ENCODE measurements at places on chromosomes 1 and 21. TPM values are rescaled to one million over a fixed set of nuclear protein-coding genes. Genes with fewer than 3 reads are reported as not detected.

Gene NBPF15
- 64.2 TPM for total RNA-seq

DNA sequence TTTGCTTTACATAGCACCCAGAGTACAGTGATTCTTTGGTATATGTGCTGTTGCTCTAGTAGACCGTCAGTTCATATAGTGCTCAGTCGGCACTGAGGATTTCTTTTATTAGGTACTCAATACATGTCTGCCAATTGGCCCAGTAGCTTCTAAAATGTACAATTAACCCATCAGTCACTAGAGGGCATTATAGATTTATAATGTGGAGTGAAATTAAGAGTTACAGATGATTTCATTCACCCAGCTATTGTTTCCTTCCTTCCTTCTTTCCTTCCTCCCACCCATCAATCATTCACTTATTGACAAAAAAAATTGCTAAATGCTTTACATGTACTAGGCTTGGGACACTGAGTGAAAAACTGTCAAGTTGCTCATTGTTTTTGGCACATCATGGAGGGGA is 263.6 kb upstream of the USP24 start:
- no peak overlapping the region for H3K4me3 ChIP-seq
- no peak overlapping the region for H3K27ac ChIP-seq
- no peaks in the 10 kb centered on the region for H3K36me3 ChIP-seq

Gene OR10R2
- not detected for total RNA-seq

DNA sequence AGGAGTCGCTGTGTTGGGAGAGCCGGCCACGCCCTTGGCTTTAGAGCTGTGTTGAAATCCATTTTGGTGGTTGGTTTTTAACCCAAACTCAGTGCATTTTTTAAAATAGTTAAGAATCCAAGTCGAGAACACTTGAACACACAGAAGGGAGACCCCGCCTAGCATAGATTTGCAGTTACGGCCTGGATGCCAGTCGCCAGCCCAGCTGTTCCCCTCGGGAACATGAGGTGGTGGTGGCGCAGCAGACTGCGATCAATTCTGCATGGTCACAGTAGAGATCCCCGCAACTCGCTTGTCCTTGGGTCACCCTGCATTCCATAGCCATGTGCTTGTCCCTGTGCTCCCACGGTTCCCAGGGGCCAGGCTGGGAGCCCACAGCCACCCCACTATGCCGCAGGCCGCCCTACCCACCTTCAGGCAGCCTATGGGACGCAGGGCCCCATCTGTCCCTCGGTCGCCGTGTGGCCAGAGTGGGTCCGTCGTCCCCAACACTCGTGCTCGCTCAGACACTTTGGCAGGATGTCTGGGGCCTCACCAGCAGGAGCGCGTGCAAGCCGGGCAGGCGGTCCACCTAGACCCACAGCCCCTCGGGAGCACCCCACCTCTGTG is 4.7 kb downstream of the C1orf35 start:
- H3K27ac ChIP-seq, result no peak overlapping the region
- no peak overlapping the region for H3K4me3 ChIP-seq
- DNase-seq, result peak; percentile 86
- peaks cover 21% of the 10 kb centered on the region for H3K36me3 ChIP-seq
- H3K27me3 ChIP-seq, result no peaks in the 10 kb centered on the region

Gene IL10RB
- 17.4 TPM for total RNA-seq

DNA sequence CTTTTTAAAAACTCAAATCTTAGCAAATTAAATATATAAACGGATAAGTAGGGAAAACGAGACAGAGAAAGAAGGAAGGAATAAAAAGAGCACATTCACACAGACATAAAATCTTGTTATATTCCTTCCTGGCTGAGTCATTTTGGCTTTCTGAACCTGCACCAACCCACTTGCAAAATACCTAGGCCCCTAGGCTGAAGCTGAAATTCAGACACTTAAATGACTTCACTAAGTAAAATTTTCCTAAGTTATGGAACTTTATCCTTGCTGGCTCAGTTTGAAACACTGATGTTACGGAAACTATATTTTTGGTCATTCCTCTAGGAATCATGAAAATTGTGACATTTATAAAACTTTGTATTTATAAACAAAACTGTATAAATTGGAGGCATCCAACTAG is 462.8 kb upstream of the NFIA start:
- H3K27me3 ChIP-seq, result no peaks in the 10 kb centered on the region
- H3K4me1 ChIP-seq, result peaks cover 71% of the 10 kb centered on the region
- no peak for DNase-seq
- H3K36me3 ChIP-seq, result no peaks in the 10 kb centered on the region
- H3K4me3 ChIP-seq, result no peak overlapping the region

DNA sequence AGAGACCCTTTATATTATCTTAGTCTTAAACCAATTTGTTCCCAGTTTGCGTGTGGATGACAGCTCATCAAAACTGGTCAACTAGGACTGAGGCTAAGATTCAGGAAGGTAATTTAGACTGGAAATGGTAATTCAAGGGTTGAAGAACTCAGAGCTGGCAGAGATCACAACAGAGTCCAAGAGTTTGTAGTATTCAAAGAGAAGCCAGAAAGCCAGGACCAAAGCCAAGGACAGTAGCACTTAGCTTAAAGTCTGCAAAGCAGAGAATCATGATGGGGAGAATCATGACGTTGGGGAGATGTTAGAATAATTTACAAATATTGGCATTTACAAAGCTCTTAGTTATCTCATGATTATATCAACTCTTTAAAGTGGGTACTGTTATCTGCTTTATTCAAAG is 32.6 kb downstream of the RNF11 start:
- no peak overlapping the region for H3K4me3 ChIP-seq
- peaks cover 85% of the 10 kb centered on the region for H3K4me1 ChIP-seq
- no peaks in the 10 kb centered on the region for H3K27me3 ChIP-seq
- H3K27ac ChIP-seq, result peak overlapping the region; percentile 90

GRCh38 chr1:37477946-37478345 is 3.6 kb downstream of the ZC3H12A start:
- H3K4me3 ChIP-seq, result peak overlapping the region; percentile 80
- no peak for DNase-seq
- H3K4me1 ChIP-seq, result peaks cover 65% of the 10 kb centered on the region

DNA sequence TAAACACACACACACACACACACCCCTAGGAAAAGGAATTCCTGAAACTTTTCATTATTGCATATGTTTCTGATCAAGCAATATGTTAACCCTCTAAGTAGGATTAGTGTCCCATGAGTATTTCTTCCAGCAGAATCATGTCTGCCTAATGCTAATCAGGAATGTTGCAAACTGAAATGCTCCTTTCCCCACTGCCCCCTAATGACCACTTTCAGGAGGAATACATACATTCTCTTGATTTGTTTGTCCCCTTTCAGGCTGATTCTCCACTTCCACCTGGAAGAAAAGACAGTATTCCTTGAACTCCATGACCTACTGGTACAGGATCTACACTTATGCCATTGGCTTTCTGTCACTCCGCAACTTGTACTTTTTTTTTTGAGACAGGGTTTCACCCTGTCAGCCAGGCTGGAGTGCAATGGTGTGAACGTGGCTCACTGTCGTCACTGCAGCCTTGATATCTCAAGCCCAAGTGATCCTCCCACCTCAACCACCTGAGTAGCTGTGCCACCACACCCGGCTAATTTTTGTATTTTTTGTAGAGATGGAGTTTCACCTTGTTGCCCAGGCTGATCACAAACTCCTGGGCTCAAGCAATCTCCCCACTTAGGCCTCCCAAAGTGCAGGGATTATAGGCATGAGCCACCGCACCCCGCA is 56.7 kb downstream of the LRIG2 start:
- peaks cover 5% of the 10 kb centered on the region for H3K4me1 ChIP-seq
- no peaks in the 10 kb centered on the region for H3K27me3 ChIP-seq
- H3K27ac ChIP-seq, result no peak overlapping the region
- no peak for DNase-seq
- peaks cover 32% of the 10 kb centered on the region for H3K36me3 ChIP-seq
- H3K4me3 ChIP-seq, result no peak overlapping the region

- no peaks in the 10 kb centered on the region for H3K4me1 ChIP-seq
- no peaks in the 10 kb centered on the region for H3K27me3 ChIP-seq
- no peak overlapping the region for H3K27ac ChIP-seq
These were observed 22.8 kb upstream of the DEGS1 start for GRCh38 chr1:224160171-224160682.

Gene S100A7
- total RNA-seq, result not detected

GRCh38 chr1:178725466-178726086 is 532 bp downstream of the RALGPS2 start:
- no peak for DNase-seq
- H3K4me3 ChIP-seq, result peak overlapping the region; percentile 73
- no peak overlapping the region for H3K27ac ChIP-seq
- H3K36me3 ChIP-seq, result no peaks in the 10 kb centered on the region
- H3K27me3 ChIP-seq, result no peaks in the 10 kb centered on the region
- H3K4me1 ChIP-seq, result peaks cover 12% of the 10 kb centered on the region

- peaks cover 69% of the 10 kb centered on the region for H3K4me1 ChIP-seq
- peak; percentile 93 for DNase-seq
- H3K4me3 ChIP-seq, result peak overlapping the region; percentile 22
- peaks cover 3% of the 10 kb centered on the region for H3K36me3 ChIP-seq
- no peaks in the 10 kb centered on the region for H3K27me3 ChIP-seq
These were observed 13.3 kb upstream of the POFUT2 start for GRCh38 chr21:45300786-45301520.

Gene NUP210L
- 0.19 TPM for total RNA-seq

DNA sequence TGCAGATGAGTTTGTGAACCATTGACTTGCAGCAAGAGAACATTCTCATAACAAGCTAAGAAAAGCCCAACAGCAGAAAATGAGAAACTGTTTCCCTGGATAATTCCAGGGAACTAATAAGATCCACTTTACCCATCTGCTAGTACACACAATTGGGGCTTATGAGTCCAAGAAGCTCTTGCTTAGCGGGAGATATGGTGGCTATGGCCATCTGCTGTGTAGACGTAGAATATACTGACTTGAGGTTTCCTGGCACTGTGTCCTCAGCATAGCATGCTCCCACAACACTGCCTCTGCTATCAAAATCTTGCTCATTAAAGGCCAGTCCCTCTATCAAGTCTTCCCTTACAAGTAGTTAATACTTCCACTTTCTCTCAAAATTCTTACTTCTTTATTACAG is 6.8 kb upstream of the RXRG start:
- H3K27ac ChIP-seq, result no peak overlapping the region
- H3K36me3 ChIP-seq, result no peaks in the 10 kb centered on the region
- peaks cover 35% of the 10 kb centered on the region for H3K27me3 ChIP-seq
- H3K4me1 ChIP-seq, result no peaks in the 10 kb centered on the region
